Body of pancreas (tissue), 4 donors: ENCODE measurements at places on chromosomes 12 and 14. TPM values are rescaled to one million over a fixed set of nuclear protein-coding genes. Genes with fewer than 3 reads are reported as not detected.

Gene NEUROD4
- total RNA-seq, result not detected

Gene CEBPE
- total RNA-seq, result not detected

Gene LHX5
- not detected for total RNA-seq

Gene RPGRIP1
- not detected for total RNA-seq
